ENCODE measurements at places on chromosomes 2 and 18.

DNA sequence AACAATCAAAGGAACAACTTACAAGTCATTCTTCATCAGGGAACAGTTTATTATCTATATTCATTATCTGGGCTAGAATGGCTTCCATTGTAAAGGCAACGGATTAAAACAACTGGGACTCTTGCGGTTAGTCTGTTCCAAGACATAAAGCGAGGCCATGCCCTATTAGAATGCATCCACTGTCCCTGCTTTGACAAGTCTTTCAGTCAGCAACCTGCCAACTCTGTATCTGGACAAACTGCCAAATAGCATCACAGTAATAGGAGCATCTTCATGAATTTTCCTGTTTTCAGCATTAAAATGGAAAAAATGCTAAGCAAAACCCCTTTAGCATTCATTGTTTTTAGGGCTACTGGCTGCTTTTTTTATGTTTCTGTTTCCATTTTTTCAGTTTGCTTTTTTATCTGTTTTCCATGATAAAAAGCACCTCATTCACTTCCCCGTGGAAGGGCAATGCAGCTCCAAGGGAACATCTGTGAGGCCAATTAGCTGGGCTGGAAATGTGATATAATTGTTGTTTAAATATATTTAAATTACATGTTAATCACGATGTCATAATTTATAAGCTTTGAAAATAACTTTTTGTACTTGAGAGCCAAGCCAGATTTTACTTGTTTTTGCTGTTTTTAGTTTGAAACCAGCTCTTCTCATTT lies 834.3 kb downstream of the CPS1 start:
- DNase-seq, result no peak

- DNase-seq, result no peak
These were observed 325.9 kb upstream of the LINC00305 start for GRCh38 chr18:64474773-64475172.

GRCh38 chr2:96427917-96428316 lies 77.2 kb downstream of the NEURL3 start:
- DNase-seq, result no peak

DNA sequence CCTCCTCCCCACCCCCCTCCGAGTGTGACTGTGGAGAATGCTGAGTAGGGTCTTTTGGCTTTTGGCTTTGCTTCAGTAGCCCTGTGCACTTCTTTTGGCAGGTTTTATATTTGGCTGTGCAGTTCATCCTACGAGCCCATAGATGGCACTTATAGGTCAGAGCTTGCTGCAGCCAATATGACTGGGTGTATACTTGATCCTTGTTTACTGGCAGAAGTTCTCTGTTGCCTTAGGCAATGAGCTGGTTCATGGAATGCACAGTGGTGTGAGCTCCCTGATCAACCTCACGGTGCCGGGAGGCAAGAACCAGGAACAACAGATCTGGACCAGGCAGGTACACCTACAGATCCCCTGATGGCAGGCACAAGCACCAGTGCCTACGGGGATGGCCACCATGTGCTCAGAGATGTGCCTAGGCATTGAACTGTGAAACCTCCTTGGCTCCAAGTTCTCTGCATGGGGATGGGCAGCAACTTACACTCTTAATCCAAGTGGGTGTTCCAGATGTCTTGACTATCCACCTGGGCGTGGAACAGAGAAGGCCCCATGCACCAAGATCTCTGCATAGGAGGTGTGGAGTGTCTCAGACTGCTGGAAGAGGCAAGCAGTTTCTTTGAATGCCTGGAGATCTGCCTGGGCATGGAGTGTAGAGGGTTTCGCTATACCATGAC lies 190.4 kb downstream of the KIAA1328 start:
- no peak for DNase-seq

DNA sequence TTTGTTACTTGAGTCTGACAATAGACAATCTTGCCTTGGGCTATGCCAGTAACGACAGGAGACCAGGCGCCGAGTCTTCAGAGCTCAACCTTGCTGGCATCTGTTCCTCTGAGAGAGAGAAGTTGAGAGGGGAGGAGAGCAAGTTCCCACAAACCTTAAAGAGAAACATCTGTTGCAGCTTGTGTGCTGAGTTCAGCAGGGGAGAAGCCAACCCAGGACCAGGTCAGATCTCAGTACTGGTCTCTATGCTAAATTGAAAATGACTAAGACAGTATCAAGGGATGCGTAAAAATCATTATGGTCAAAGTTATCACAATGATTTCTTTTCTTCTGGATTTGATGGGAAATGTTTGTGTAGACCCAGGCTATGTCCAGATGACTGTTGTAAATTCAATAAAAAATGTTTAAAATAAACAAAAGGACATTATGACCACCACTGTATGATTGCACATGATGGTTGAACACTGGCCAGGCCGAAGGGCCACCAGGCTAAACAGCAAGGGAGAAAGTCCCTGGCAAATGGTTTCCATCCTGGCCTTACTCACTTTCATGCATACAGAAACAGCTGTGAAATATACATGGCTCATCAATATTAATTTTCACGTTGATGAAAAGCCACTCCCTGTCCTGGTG lies 100.3 kb upstream of the PMAIP1 start:
- no peak for DNase-seq

- DNase-seq, result no peak
These were observed 7.9 kb downstream of the TTN start for GRCh38 chr2:178799305-178799704.

DNA sequence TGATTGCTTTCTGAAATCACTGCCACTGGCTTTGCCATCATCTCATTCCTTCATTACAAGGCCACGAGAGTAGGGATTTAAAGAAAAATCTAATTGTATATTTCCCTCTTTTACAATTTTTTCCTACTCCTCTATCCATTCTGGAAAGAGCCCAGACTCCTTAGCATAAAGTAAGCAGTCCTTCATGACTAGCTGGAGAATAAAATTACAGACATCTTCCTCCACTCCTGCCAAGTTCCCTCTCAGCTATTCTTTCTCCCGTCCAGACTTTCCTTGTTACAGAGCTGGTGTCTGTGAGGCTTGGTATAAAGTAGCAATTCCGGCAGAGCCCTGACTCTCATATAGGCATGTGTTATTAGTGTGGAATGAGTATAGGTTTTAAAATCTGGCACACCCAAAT lies 806.8 kb downstream of the PLCL1 start:
- no peak for DNase-seq

DNA sequence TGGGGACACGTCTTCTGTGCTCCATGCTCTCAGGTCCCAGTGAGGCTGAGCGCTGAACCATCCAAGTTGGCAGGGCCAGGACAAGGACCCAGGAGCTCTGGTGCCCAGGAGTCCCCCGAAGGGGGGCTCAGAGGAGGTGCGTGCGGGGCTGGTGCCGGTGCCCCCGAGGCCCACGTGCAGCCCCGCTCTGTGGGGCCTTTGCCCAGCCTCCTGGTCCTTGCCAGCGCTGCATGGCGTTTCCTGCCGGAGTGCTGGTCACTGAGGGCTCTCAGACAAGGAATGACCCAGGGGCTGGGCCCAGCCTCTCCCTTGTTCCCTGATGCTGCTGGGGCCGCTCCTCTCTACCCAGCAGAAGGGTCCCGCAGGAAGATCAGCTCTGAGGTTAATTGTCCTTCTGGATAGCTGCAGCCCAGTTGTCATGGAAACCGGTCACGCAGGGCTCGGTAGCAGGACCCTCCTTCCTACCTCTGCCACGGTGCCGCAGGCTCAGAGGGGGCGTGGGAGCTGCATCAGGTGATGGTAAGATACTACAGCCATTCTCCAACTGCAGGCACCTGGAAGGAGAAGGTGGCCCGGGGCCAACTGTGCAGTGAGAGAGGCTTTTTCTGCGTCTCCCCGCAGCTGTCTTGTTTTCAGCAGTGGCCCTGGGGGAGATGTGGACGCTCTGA lies 64.5 kb downstream of the RRM2 start:
- DNase-seq, result no peak

- DNase-seq, result no peak
These were observed 108.4 kb upstream of the YPEL5 start for GRCh38 chr2:30038419-30038818.

- DNase-seq, result no peak
These were observed 11.7 kb upstream of the CHMP1B start for GRCh38 chr18:11839556-11839955.

DNA sequence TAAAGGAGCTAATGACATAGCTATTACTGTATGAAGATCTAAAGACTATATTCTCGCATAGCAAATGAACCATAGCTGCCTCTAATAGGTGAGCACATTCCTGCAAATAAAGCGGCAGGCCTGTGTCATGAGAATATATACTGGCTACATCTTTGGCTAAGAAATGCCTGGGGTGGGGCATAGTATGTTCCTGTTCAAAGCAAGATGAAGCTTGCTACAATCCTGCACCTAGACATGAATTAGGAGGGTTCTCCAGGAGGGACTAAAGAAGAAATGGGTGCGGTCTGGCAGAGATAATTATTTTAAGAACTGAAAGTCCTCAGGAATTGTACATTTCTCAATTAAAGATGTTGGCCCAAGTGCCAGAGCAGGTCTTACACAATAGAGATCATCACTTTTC lies 46.8 kb upstream of the PLA2R1 start:
- no peak for DNase-seq

GRCh38 chr2:219772103-219772635 lies 144.7 kb downstream of the SLC4A3 start:
- DNase-seq, result no peak

GRCh38 chr2:200188876-200189275 lies 117.6 kb upstream of the SPATS2L start:
- no peak for DNase-seq

DNA sequence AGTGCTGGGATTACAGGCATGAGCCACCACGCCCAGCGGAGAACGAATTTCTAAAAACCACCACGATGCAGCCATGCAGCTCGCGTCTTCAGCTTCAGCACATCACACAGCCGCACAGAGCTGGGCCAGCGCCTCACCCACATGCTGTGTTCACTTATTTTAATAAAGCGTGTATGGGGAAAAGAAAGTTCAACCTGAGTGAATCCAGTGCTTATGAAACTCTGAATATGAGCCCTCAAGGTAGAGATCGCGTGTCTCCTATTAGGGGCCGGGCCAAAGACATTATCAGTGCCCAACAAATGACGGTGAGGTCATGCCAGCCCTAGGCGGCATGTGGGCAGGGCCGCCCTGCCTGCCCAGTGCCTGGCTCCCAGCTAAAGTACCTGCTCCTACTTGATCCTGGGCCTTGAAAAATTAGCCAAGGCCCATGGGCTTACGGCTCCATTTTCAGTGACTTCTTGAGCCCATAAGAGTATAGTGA lies 44.3 kb downstream of the SPRED2 start:
- no peak for DNase-seq

DNA sequence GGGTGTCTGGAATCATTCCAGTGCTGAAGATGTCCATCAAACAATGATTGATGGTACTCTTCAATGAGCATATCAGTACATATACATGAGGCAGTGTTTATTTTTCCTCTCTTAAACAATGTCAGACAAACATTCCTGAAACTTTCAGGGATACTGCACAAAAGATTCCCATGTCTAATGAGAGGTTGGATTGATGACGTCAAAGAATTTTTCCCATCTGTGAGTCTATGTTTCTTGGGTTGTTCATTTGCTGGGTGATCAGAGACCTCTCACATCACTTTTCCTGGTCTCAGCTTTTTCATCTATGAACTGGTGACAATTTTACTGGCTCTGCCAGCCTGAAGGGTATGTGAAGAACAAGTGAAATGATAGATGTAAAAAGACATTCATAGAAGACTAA lies 325.5 kb downstream of the EN1 start:
- no peak for DNase-seq

- DNase-seq, result no peak
These were observed 105.7 kb upstream of the SLC14A2 start for GRCh38 chr18:45509535-45509934.

DNA sequence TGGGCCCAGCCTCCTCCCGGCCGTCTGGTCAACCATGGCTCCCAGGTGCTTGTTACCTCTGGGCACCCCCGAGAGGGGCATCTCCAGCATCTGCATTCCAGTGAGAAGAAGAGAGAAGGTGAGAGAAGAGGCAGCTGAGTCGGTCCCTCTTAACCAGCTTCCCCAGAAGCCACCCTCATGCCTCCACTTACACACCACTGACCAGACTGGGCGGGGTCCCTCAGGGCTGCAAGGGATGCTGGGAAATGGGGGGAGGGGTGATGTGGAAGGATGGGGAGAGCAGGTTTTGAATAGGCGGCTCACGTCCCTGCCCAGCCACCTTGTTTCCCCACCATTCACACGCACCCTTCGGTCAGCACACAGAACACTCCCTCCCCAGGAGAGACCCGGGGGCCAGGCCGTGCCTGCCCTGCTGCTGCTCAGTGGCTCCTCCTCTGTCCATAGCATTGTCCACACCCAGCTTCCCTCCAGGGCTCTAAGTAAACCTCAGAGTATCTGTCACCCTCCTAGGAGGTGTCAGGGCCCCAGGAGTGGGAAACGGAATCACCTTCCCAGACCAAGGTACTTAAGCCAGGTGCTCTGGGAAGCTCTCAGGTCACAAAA lies 34.7 kb downstream of the GBX2 start:
- DNase-seq, result no peak

DNA sequence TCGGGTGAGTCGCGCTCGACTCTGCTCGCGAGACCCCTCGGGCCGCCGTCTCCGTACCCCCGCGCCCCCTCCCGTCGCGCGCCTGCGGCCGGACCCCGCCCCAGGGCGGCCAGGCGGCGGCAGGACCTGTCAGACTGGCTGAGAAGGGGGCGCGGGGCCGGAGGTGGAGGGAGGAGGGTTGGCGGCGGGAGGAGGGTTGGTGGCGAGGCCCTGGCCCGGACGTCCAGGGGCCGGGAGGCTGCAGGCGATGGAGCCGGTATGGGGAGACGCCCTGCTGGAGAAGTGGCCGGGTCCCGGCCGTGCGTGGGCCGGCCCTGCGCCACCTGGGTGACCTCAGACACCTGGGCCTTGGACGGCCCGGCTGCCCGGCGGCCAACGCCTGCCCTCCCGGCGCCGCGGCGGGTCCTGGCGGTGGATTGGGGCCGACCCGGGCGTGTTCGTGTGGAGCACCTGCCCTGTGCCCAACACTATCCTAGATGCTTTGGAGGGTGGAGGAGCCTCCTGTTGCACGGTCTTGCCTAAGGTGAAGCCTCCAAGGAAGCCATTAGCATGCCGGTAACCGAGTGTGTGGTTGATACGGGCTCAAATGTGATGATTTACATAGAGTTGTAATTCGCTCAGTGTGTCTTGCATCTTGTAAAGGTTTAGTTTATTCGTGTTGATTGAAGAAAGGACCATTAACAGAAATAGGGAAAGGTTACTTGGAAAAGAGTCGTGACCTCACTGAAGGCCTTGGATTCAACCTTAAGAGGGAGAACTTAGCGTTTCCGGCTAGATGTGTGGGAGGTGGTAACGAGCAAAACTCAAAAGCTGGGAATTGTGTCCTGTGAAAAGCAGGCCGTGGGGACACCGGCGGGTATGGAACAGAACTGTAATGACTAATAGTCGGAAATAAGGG lies 550 bp downstream of the MYL12B start:
- peak; percentile 33 for DNase-seq

GRCh38 chr2:26970928-26971627 lies 641 bp downstream of the MAPRE3 start:
- DNase-seq, result peak; percentile 8

- DNase-seq, result no peak
These were observed 33.1 kb downstream of the ODC1 start for GRCh38 chr2:10415048-10415447.

- DNase-seq, result no peak
These were observed 53.3 kb downstream of the INHBB start for GRCh38 chr2:120398996-120399888.

Measured in CD4-positive, alpha-beta T cell treated with Interleukin-6 for 4 hours (primary cell).